ENCODE measurements at places on chromosomes 1 and 21.

DNA sequence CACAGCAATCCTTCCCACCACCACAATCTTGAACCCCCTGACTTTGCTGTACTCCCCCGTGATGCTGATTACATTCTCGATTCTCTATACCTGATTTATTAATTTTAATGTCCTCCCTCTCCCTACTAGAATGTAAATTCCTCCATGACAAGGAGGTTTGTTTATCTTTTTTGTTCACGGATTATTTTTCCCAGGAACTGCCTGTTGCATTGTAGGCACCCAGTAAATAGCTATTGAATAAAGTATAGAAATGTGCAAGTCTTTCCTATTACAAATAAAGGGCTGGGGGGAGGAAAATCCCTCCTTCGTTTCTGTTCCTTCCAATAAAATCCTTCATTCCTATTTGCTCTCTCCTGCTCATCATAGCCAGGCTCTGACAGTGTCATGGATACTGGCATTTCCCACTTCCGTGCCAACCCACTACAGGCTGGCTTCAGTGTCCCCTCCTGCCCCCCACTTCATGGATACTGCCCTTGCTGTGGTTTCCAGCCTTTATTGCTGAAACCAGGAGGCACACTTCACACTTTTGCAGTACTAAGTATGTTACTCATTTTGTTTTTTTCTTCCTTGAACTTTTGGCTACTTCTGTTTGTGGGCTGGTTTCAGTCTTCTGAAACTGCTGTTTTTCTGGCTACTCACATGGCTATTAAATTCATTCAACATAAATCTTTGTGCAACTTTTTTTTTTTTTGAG lies 7.5 kb downstream of the KIF1B start:
- DNase-seq = no peak

DNA sequence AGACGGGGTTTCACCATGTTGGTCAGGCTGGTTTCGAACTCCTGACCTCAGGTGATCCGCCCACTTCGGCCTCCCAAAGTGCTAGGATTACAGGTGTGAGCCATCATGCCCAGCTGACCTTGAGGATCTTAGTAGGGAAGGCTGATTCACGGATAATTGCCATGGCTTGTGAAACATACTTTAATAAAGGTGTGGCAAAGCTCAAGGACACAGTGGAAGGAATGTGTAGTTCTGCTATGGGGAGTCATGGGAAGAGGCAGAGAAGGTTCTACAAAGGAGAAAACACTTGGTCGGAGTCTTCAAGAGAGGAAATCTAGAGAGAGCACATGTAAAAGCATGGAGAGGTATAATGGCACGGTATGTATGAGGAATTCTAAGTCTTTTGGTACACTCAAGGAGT lies 12.7 kb upstream of the PTCH2 start:
- DNase-seq = no peak

DNA sequence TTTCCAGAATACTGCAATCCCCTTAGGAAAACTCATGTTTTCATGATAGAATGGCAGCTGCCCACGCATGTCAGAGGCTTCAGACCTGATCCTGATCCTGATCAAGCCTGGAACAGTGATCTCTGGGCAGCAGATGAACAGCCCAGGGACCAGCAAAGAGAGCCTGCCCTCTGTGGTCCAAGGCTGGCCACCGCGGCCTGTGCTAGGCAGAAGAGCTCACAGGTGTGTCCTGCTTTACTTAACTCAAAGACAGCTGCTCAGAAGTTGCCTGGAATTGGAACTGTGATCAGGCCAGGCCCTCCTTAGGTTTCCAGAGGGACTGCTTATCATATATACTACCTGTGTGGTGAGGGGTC lies 21.2 kb upstream of the BCAR3 start:
- no peak for DNase-seq

- DNase-seq = no peak
Observed at GRCh38 chr1:233639611-233640010, 25.7 kb downstream of the KCNK1 start.

Measured in HFF-Myc (cell line).